Activated CD4-positive, alpha-beta memory T cell treated with anti-CD3 and anti-CD28 coated beads, Interleukin-2, amount 10 ng/mL, durations not matched to agents 7 days and 5 days (primary cell): ENCODE measurements at places on chromosomes 7 and 10.

- no peak for DNase-seq
These were observed 72.8 kb upstream of the FAM20C start for GRCh38 chr7:119392-120163.

GRCh38 chr10:27446091-27446918 is 57.8 kb upstream of the RAB18 start:
- no peak for DNase-seq

DNA sequence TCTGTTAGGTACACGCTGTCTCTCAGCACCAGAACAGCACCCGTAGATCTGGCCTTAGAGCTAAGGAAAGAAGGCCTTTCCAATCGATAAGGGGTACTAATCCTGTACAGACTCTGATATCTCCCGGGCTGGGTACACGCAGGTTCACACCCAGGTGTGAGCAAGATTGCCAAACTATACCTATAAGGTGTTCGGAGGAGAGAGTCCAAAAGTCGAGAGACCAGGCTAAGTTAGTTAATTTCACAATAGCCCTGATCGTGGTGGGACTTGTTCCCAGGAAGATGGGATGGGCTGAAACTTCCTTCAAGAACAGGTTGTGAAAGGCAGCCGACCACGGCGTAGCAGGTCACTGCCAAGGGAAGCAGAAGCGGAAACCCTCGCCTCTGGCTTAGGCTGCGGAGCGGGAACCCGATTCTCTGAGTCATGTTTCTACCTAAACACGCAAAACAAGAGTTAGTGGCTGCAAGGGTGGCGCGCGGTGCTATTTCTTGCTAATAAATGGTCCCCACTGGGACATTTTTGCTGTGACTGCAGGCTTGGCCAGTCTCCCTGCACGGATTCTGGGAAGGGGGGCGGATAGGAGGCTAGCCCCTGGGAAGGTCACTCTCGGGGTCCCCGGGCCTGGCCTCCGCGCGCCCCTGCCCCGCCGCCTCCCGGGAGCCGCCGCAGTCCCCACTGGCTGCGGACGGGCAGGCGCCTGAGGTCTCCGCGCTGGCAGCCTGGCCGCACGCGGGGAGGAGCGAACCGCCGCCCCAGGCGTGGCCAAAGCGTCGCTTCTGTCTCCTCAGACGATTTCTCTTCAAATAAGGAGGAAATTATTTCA is 75.4 kb upstream of the PDSS1 start:
- DNase-seq: peak; percentile 17

- no peak for DNase-seq
These were observed 70.4 kb downstream of the ZFAND4 start for GRCh38 chr10:45602082-45602730.

- no peak for DNase-seq
These were observed 54.0 kb upstream of the SLC26A5 start for GRCh38 chr7:103499976-103500375.

DNA sequence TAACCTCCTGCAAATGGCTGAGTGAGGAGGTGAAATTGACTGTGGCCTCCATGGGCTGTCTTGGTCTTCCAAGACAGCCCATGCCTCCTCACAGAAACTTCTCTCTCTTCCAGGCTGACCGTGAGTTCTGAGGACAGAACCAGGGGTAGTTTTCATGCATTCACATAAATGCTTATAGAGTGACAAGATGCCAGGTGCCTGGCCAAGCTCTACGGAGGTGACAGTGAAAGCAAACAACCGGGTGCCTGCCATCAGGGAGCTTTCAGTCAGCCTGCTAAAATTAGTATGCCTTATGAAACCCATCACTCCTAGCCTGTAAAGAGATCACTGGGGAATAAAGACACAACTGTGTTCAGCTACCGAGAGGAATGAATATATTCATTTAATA is 919 bp upstream of the RHOBTB1 start:
- DNase-seq: no peak

DNA sequence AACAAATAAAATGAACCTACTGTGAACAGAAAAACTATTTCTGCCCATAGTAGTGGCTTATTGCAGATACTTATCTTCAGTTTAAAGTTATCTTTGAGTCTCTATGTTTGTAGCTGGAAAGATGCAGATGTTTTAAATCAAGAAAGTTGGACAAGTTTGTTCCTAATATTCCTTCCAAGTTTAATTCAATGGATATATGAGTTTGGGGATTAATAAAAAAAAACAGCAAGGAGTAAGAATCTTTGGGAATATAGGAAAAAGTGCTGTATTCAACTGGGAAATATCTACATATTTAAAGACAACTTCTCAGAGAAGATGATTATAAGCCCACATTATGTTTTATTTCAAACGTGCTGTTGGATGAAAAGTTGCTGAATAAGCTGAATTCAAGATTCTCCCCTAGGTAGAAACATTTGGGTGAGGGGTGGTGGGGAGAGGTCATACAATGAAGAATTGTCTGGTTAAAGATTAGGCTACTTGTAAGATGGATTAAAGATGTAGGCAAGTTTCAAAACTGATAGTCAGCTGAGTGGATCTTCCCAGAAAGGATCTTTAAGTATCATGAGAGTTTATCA is 1135.2 kb downstream of the CNTNAP2 start:
- no peak for DNase-seq

DNA sequence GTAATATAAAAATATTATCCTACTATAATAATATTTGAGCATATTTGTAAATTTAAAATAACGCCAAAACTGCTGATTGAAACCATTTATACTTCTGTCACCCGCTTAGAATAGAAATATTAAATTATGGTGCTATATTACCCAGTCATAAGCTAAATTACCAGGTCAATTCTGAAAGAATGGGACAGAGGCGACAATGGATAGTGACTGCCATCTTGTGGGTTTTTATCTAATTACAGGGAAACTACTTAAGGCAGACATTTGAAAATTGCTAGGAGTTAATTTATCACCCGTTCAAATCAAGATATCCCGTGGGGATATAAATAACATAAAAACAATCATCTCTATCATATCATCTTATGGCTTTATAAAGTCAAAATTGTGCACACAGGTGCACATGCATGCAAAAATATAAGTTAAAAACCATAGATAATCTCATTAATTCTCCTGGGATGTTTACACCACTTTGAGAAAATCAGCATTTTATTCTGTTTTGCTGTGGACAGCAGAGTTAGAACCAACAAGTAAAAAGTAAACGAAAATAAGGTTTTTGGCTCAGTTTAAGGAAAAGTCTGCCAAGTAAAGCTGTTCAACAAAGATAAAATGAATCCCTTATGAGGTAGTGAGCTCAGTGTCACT is 41.3 kb upstream of the HPSE2 start:
- no peak for DNase-seq

GRCh38 chr7:46494028-46494427 is 573.0 kb upstream of the IGFBP3 start:
- no peak for DNase-seq

DNA sequence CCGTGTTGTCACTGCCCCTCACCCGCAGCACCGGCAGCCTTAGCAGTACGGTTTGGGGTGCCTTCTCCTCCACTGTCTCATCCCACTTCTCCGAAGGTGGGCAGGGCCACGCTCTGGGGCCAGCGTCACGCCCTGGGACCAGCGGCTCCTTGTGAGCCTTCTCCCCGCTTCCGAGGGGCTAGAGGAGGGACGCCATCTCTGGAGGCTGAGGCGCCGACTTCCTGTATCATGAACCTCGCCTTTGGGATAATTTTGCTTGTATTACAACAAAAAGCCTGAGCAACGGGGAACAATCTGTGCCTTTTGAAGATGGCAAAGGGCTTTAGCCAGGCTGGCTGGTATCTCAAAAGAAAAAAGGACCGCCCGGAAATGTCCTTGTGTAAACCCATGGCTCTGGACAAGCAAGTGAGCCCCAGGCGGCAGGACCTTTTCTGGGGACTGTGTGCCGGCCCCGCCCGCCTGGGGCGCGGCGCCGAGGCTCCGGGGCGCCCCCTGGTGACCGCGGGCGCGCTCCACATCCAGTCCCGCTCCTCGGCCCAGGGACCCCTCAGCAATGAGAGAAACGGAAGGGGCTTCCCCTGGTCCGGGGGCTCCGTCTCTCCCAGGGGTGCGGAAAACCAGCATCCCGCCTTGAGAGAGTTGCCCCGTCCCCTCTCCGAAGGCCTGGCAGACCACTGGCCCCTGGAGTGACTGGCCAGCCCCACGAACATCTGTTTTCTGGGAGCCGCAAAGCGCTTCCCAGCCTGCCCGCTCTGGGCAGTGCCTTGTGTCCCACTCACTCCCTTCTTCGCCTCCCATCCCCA is 3.8 kb downstream of the DEPP1 start:
- peak; percentile 75 for DNase-seq

GRCh38 chr10:80486785-80487420 is 32.8 kb downstream of the TSPAN14 start:
- no peak for DNase-seq

DNA sequence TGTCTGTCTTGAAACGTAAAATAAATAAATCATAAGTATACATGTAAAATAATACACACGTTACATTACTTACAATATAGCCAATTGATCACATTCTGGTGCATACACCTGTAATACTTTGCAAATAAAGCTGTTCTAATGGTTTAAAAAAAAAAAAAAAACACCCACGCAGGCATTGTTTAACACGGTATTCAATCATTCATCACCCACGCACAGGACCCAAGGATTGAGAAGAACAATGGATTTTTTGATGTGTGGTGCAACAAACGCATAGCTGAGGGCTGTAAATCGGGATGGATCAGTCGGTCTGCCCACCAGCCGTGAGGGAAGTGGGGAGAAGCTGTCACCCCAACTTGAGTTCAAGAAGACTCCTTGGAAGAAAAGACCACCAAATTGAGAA is 8.7 kb downstream of the PITRM1 start:
- DNase-seq: no peak

DNA sequence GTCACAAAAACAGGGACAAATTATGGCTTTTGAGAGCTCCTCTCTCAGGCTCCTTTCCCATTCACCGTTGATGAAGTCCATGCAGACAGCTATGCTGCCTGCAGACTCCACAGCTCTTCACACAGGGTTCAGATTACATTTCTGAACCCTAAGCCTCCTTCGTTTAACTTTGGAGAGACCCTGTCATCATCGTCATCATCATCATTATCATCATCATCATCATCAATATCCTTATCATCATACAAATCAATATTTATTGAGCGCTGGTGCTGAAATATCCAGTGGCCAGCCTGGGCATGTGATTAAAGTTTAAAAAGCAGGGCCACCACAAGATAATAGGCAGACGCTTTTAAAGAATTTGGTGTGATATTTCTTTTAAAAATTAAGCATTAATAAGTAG is 66.6 kb downstream of the FRMPD2 start:
- no peak for DNase-seq

DNA sequence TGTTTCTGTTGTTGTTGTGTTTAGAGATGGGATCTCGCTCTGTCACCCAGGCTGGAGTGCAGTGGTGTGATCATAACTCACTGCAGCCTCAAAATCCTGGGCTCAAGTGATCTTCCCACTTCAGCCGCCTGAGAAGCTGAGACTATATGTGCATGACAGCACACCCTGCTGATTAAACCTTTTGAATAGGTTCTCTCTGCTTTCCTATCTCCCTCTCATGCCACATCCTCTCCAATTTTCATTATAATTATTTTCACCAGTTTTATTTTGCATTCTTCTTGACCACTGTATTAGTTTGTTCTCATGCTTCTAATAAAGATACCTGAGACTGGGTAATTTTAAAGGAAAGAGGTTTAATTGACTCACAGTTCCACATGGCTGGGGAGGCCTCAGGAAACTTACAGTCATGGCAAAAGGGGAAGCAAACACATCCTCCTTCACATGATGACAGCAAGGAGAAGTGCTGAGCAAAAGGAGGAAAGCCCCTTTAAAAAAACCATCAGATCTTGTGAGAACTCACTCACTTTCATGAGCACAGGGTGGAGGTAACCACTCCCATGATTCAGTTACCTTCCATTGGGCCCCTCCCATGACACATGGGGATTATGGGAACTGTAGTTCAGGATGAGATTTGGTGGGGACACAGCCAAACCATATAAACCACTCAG is 12.9 kb downstream of the AGK start:
- DNase-seq: no peak

DNA sequence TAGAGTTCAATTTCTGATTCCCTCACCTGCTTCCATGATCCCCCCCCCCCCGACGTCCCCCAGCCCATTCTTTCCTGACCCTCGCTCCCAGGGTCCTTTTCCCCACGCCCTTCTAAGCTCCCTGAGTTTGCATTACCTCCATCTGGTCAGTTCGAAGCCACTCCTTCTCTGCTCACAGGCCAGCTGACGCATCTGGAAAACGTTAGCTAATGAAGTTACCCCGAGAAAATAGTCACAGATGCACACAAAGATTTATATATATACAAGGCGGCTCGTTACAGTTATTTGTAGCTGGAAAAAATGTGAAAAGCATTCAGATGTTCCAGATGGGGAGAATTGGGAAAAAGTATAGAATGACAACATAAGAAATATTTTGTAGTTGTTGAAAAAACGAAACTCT is 630.0 kb upstream of the FOXK1 start:
- no peak for DNase-seq

GRCh38 chr10:113978802-113979201 is 64.9 kb upstream of the ADRB1 start:
- no peak for DNase-seq

- no peak for DNase-seq
These were observed 46.9 kb upstream of the SEPTIN7 start for GRCh38 chr7:35753761-35754603.

- DNase-seq: no peak
These were observed 91.0 kb downstream of the MICALL2 start for GRCh38 chr7:1368184-1368681.

DNA sequence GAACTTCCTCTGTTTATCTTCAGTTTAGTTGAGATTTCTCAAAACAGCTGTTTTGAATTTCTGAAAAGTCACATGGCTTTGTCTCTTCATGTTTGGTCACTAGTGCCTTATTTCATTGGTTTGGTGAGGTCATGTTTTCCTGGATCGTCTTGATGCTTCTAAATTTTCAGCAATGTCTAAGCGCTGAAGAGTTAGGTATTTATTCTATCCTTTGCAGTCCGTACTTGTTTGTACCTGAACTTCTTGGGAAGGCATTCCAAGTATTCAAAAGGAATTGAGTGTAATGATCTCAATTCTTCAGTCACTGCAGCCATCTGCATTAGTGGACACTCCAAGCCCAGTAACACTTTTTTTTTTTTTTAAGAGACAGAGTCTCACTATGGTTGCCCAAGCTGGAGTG is 67.7 kb downstream of the HERC4 start:
- no peak for DNase-seq

- no peak for DNase-seq
These were observed 229.9 kb downstream of the CXCL12 start for GRCh38 chr10:44154956-44155355.
